ENCODE measurements at places on chromosomes 5 and 9. TPM values are rescaled to one million over a fixed set of nuclear protein-coding genes. Genes with fewer than 3 reads are reported as not detected.

The BARX1 gene
- total RNA-seq, result not detected

GRCh38 chr9:36120705-36121104, 15.8 kb upstream of the GLIPR2 start:
- no peak for DNase-seq

The EIF4E1B gene
- total RNA-seq, result not detected

- no peak for DNase-seq
Observed at GRCh38 chr5:168031614-168032013, 259.8 kb upstream of the WWC1 start.

Data from tibial nerve (tissue), 4 donors.